ENCODE measurements at places on chromosomes 5 and 9.

- DNase-seq: no peak
These were observed 4.7 kb downstream of the PLIN2 start for GRCh38 chr9:19122490-19123042.

- DNase-seq: no peak
These were observed 18.0 kb downstream of the BARX1 start for GRCh38 chr9:93937193-93937592.

DNA sequence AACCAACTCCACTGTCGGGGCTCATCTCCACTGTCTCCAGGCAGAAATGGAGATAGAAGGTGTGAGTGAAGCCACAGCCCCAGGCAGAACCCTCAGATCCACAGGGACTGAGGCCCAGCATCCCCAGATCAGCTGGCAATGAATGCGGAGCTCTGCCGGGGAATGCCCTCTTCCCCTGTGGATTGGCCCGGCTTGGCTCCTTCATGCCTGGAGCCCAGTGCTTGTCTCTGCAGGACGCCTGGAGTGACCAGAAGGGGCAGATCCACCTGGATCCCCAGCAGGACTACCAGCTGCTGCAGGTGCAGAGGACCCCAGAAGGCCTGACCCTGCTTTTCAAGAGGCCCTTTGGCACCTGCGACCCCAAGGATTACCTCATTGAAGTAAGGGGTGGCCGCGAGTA, 3.5 kb downstream of the DBH start:
- DNase-seq: no peak

- peak; percentile 38 for DNase-seq
These were observed 146.5 kb downstream of the FANCC start for GRCh38 chr9:95171001-95171400.

DNA sequence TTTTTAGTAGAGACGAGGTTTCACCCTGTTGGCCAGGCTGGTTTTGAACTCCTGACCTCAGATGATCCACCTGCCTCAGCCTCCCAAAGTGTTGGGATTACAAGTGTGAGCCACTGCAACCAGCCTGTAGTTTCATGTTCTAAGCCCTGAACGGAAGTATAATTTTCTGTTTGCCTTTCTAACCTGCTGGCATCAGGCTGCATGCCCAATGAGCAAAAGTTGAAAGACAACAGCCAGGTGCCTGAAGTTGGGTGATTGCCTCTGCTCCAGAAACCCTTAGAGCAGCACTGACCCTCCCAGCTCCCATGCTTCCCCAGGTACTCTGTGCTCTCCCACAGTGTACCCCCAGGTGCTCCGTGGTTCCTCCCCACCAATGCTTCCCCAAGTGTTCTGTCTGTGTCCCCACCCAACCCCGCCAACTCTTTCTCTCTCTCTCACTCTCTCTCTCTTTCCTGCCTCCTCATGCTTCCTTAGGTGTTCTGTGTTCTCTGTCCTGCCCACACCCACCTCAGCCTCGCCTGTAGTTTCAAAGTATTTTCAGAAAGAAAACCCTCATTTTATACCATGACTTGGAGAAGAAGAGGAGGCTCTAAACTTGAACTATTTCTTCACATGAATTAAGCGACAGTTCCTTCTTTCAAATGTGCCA, 145.3 kb downstream of the SNCAIP start:
- DNase-seq: no peak

DNA sequence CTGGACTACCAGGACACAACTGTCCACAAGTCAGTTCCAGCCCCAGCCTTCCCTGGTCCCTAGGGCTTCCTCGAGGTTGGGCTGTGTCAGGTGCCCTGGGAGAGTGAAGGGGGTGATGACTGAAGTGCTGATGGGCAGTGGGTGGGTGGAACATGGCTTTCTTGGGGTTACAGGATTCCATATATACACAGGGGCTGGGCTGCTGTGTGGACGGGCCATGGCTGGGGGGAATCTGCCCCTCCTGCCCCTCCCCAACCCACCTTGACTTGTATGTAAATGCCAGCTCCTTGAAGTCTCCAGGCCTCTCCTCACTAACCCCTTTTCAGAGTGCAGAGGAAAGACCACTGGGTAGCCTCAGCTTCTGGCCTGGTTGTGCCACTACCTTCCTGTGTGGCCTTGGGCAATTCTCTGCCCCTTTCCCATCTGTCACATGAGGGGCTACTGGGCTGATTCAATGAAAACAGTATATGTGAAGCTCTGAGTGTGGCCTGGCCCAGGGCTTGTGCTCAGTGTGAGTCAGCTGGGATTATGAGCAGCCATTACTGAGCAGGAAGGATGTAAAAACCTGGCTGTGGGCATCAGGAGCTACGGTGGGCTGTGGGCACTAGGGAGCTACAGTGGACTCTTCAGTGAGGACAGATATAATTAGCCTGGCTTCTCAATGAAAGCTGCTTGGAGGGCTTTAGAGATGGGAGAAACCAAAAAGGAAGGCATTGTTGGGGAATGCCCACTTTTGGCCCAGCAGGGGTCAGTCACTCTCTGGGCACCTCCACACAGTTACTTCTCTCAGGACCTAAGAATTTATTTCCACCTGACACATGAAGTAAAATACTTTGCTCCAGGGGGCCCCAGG, 23.3 kb downstream of the PITX1 start:
- DNase-seq: no peak

DNA sequence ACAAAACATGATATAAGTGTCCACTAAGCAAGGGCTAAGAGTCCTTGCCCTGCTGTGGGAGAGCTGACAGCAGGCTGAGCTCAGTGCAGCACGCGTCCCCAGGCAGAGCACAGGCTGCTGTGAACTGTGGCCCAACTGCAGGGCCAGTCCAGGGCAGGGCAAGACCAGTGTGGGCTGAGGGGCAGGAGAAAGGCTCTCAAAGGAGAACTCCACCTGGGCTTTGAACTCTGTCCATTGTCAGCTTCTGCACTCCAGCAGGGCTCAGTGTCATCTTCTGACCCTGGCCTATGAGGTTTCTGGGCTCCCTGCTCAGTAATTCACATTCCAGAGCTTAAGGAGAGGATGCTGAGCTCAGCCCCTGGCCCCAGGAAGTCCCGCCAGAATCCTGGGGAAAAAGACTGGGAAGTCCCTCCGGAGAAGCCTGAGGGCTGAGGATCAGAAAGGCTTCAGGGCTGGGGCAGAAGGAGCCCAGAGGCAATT, 37.4 kb downstream of the LHFPL2 start:
- peak; percentile 78 for DNase-seq
